Left cardiac atrium (tissue), 4 donors: ENCODE measurements at places on chromosomes 2 and 18. TPM values are rescaled to one million over a fixed set of nuclear protein-coding genes. Genes with fewer than 3 reads are reported as not detected.

- DNase-seq, result no peak
Observed at GRCh38 chr18:23099621-23100020, 35.7 kb upstream of the CABLES1 start.

The CABLES1 gene
- 20.4 TPM for total RNA-seq

DNA sequence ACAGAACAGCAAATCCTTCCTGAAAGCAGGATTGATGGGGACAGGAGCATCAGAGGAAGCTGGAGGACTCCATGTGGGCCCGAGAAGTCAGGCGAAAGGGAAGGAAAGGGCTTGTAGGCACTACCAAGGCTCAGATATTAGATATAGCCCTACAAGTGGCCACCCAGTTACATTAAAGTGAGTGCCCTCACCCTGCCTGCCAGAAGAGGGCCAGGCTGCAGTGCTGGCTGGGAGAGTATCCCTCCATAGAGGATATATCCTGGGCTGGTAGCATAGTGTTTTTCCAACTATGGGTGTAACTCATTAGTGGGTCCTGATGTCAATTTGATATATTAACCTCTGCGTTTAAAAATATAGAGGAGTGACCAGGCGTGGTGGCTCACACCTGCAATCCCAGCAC lies 285.2 kb downstream of the MYCN start:
- no peak for DNase-seq

The ATOH8 gene
- 23.4 TPM for total RNA-seq

The PSME4 gene
- 37.8 TPM for total RNA-seq

DNA sequence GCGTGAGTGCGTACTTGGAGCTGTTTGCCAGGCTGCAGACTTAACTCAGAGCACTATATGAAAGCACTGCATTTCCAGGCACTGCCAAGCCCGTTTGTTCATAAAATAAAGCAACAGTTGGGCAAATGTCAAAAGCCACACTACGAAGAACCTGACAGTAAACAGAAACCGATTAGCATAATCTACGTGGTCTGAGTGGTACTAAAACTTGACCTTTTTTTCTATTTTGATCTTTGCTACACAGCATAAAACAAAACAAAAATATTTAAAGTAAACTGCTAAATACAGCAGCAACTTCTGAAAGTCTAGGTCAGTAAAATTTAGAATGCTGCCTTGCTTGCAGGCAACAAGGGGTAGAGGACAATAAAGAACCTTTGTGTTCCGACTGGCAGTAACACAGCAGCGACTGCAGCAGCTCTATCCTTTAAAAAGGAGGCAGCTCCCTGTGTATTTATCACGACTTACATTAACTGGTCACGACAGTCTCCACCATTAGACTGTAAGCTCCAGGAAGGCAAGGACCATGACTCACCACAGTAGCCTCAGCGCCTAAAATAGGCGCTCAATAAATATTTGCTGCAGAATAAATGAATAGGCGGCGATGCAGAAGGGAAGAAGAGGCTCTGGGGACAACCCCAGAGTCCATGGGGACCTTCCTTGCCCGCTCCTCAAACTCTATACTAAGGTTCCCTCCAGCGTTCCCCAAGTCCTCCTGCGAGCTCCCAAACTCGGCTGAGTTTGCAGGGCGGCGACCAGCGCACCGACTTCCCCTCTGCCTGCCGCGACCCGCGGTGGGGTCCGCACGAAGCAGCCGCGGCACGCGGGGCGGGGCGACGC lies 902 bp downstream of the SS18 start:
- no peak for DNase-seq

GRCh38 chr2:54573537-54573919 lies 117.4 kb downstream of the SPTBN1 start:
- no peak for DNase-seq

The EVX2 gene
- not detected for total RNA-seq

The TUBB8B gene
- not detected for total RNA-seq

- DNase-seq, result no peak
Observed at GRCh38 chr2:70115646-70116442, 28.6 kb downstream of the PCBP1 start.

DNA sequence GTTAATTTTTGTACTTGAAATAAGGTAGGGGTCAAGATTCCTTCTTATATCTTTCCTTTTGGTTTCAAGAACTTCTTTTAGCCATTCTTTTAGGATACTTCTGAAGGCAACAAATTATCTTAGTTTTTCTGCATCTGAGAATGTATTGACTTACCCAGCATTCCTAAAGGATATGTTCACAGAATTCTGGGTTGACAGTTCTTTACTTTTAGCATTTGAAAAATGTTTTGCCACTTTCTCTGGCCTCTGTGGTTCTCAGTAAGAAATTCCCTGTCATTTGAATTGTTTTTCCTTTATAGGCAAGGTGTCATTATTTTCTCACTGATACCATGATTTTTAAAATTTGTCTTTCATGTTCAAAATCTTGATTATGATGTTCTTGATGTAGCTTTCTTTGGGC lies 162.4 kb downstream of the GALNT1 start:
- DNase-seq, result no peak

The BOLL gene
- total RNA-seq, result not detected

- no peak for DNase-seq
Observed at GRCh38 chr2:65662654-65663432, 230.4 kb upstream of the SPRED2 start.
